ENCODE measurements at places on chromosomes 3 and 15. TPM values are rescaled to one million over a fixed set of nuclear protein-coding genes. Genes with fewer than 3 reads are reported as not detected.

The CPN2 gene
- not detected for total RNA-seq

The LRTM1 gene
- not detected for total RNA-seq

The GOLGA8S gene
- not detected for total RNA-seq

The DPPA2 gene
- not detected for total RNA-seq

The ZPLD1 gene
- total RNA-seq = 0.28 TPM

The TNFSF10 gene
- 37.7 TPM for total RNA-seq
